Cerebellum (tissue), 4 donors: ENCODE measurements at places on chromosomes 5 and 9. TPM values are rescaled to one million over a fixed set of nuclear protein-coding genes. Genes with fewer than 3 reads are reported as not detected.

Gene CDH6
- 13.5 TPM for total RNA-seq

Gene TERT
- not detected for total RNA-seq

Gene SLC36A2
- not detected for total RNA-seq

Gene FGF18
- total RNA-seq = 0.36 TPM

Gene LTC4S
- 2.7 TPM for total RNA-seq
